T-cell (primary cell): ENCODE measurements at places on chromosomes 11 and 22.

DNA sequence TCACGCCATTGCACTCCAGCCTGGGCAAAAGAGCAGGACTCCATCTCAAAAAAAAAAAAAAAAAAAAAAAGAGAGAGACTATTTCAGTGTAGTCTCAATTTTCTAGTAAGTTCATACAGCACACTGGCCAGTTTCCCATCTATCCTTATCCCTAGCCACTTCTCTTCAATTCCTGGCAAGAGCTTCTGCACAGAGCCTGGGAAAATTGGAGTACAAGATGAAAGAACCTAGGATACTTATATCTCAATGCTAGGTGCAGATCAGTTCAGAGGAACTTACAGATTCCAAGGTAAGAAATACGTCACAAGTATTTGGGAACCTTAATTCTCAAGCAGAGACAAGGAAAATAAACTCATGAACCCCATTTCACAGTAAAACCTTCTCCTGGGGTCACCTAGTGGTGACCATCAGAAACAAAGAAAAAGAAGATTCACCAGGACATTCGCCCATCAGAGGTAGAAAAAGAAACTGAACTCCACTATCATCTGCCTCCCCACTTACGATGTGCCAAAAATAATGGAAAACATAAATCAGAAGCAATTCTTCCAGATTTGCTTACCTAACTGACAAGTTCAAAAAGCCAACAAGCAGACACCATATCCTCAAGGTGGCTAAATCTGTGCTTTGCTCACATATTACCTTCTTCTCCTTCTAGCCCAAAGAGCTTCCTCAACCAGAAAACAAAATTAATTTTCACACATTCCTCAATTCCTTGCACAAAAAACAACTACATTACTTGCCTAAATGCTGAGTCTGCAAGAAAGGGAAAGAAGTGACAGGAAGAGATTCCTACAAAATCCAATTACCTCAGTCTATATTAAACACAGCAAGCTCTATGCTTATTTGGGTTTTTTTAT, 4.9 kb downstream of the DENND5A start:
- no peaks in the 10 kb centered on the region for H3K36me3 ChIP-seq
- no peak overlapping the region for H3K27ac ChIP-seq
- peaks cover 21% of the 10 kb centered on the region for H3K4me1 ChIP-seq
- no peaks in the 10 kb centered on the region for H3K27me3 ChIP-seq
- H3K4me3 ChIP-seq: no peak overlapping the region

DNA sequence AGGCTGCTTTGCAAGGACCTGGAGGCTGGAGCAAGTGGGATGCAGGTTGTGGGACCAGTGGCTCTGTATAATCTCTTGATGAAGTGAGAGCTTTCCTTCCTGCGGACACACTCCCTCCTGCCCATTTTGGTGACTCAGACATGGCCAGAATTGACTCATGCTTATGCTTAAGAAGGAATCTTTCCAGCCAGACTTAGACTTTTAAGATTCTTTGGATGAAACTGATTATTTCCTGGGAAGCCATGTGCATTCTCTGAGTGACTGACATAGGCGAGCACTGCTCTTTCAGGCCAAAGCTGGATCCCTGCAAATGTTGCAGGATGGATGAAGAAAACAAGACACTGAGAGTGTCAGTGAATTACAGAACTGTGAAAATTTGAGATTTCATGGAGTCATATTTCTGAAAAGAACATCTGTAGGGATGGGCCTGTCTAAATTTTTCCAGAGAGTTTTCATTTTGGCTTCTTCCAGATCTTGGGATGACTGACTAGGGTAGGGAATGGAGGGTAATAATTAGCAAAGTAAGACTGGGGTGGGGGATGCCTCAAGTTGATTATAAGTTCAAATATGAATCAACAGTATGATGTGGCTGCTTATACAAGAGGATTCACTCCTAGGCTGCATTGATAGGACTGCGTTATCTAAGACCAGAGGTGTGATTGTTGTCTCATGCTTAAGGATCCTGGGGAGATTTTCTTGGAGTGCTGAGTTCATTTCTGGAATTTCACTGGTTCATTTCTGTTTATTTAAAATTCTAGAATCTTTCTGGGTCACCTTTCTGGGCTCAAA, 195.8 kb downstream of the HIPK3 start:
- no peaks in the 10 kb centered on the region for H3K4me1 ChIP-seq
- H3K27me3 ChIP-seq: peaks cover 14% of the 10 kb centered on the region
- no peak overlapping the region for H3K4me3 ChIP-seq
- no peaks in the 10 kb centered on the region for H3K36me3 ChIP-seq

GRCh38 chr11:128273736-128274135, 313.6 kb downstream of the ETS1 start:
- no peaks in the 10 kb centered on the region for H3K4me1 ChIP-seq
- H3K36me3 ChIP-seq: no peaks in the 10 kb centered on the region
- H3K4me3 ChIP-seq: no peak overlapping the region
- no peak overlapping the region for H3K27ac ChIP-seq

DNA sequence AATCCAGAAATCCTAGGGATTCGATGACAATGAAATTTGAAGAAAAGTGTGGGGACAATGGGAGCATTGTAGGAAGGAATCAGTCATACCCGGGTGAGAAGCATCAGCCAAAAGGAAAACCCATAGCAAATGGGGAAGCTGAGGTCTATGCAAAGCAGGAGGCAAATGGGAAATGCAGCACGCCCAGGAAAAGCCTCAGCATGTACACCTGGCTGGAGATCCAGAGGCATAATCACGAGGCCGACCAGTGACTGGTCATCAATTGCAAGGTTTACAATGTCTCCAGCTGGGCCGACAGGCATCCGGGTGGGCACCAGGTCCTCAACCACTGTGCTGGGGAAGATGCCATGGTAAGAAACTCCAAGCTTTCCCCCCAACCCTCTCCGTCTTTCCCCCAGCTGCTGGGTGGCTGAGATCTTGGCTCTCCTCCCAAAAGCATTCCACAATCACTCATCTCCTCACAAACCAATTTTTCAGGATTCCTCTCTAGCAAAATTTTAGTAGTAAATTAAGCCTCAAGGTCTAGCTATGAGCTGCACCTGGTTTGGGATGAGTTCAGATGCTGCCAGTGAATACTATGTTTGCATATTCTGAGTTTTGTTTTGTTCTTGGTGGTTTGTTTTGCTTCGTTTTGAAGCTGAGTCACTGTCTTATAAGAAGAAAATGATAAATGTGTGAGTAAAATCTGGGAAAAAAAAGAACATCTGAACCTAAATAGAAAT, 98.0 kb upstream of the OR5AK2 start:
- H3K4me3 ChIP-seq: no peak overlapping the region
- no peak overlapping the region for H3K27ac ChIP-seq
- H3K27me3 ChIP-seq: no peaks in the 10 kb centered on the region
- no peaks in the 10 kb centered on the region for H3K4me1 ChIP-seq
- DNase-seq: no peak

GRCh38 chr22:17133137-17133536, 12.0 kb upstream of the TMEM121B start:
- no peak overlapping the region for H3K4me3 ChIP-seq
- no peak for DNase-seq
- H3K36me3 ChIP-seq: peaks cover 6% of the 10 kb centered on the region

DNA sequence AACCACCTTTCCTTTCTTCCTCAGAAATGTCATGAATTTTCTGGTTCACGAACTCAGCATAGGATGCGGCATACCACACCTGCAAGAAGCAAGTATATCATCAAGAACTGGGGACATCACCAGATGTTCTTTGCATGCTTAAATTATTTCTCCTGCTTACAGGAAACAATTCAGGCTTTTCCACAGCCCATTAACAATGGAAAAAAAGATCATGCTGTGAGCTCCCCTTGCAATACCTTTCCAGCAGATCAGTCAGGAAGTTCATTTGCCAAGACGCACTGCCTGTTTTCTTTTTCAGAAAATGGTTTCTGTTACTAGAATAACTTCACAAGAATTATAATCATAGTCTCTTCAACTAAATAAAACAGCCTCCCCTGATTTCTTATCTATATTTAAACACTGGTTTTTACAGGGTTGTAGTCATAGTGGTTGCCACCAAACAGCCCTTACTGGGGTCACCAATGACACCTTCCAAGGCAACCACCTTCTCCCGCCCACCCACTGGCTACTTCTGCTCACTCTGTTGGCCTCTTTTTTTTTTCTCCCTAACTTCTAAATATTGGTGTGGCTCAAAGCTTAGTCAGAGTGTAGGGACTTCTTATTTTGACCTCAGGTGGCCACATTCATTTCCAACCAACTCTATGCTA, 42.3 kb upstream of the NFRKB start:
- no peak overlapping the region for H3K27ac ChIP-seq
- H3K36me3 ChIP-seq: peaks cover 9% of the 10 kb centered on the region
- H3K27me3 ChIP-seq: no peaks in the 10 kb centered on the region
- no peak for DNase-seq
- H3K4me3 ChIP-seq: no peak overlapping the region

DNA sequence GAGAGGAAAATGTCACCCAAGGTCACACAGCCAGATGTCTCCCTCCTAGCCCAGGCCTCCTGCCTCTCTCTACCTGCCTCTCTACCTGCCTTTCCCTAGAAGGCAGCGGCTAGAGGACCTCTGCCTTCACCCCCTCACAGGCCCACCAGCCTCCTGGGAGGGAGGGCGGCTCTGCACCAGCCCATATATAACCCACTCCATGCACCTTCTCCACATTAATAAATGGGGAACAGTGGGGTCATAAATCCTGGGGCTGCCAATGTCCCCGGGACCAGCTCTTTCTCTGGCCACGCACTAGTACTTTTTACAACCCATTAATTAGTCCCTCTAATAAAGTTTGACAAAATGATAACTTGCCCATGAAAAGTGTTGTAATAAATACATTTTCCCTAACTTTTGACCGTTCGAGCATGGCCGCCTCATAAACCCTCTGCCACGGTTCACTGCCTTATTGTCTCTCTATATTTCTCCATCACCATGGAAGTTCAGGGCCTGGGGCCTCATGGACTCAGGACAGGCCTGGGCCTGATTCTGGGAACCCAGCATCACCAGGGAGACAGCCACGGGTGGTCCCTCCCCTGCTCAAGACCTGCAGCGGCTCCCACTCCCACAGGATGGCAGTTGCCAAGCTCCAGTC, 102.1 kb downstream of the MN1 start:
- no peaks in the 10 kb centered on the region for H3K36me3 ChIP-seq
- no peak for DNase-seq
- H3K27ac ChIP-seq: no peak overlapping the region
- H3K27me3 ChIP-seq: peaks cover 8% of the 10 kb centered on the region

- H3K36me3 ChIP-seq: no peaks in the 10 kb centered on the region
- H3K27ac ChIP-seq: no peak overlapping the region
- H3K4me1 ChIP-seq: no peaks in the 10 kb centered on the region
These were observed 53.3 kb upstream of the PTPN5 start for GRCh38 chr11:18844753-18845367.

DNA sequence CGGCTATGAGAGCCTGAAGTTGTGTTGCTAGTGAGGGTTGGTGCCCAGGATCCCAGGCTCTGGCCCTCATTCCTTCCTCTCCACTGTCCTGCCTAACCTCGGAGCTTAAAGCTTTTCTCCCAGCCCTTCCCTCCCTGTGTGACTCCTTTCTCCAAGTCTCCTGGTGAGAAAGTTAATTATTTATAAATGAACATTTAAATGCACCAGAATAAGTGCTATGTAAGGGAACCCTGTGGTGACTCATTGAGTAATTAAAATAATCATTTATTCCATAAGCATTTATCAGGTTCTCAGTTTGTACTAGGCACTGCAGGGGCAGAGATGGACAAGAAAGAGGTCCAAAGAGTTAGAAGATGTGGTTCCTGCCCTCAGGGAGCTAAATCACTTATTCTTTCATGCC, 89.1 kb upstream of the ISX start:
- no peaks in the 10 kb centered on the region for H3K27me3 ChIP-seq
- no peak overlapping the region for H3K4me3 ChIP-seq
- no peak overlapping the region for H3K27ac ChIP-seq
- H3K36me3 ChIP-seq: no peaks in the 10 kb centered on the region

GRCh38 chr11:83540112-83540675, 254.0 kb upstream of the CCDC90B start:
- H3K4me1 ChIP-seq: no peaks in the 10 kb centered on the region
- H3K27me3 ChIP-seq: no peaks in the 10 kb centered on the region
- no peak for DNase-seq
- no peak overlapping the region for H3K27ac ChIP-seq
- H3K4me3 ChIP-seq: no peak overlapping the region

DNA sequence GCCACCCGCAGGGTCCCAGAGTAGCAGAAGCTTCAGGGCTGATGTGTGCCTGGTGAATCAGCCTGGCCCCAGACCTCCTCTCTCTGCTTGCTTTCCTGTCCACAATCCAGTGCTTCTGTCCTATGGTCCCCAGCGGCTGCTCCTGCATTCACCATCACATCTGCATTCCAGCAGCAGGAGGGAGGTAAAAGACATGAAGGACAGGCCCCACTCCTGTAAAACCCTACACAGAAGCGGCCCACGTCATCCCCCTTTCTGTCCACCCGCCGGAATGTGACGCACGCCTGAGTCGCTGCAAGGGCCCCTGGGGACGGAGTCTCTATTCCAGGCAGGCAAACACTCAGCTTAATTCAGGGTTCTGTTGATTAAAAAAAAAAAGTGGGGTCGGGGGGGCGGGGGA, 58.3 kb downstream of the CDKN1C start:
- H3K27ac ChIP-seq: no peak overlapping the region
- no peaks in the 10 kb centered on the region for H3K27me3 ChIP-seq
- no peaks in the 10 kb centered on the region for H3K36me3 ChIP-seq
- H3K4me1 ChIP-seq: no peaks in the 10 kb centered on the region

- H3K36me3 ChIP-seq: no peaks in the 10 kb centered on the region
- DNase-seq: no peak
- no peak overlapping the region for H3K4me3 ChIP-seq
- H3K27ac ChIP-seq: no peak overlapping the region
- H3K27me3 ChIP-seq: no peaks in the 10 kb centered on the region
These were observed 9.4 kb downstream of the MMP7 start for GRCh38 chr11:102521121-102521520.

- peaks cover 6% of the 10 kb centered on the region for H3K36me3 ChIP-seq
- H3K27me3 ChIP-seq: no peaks in the 10 kb centered on the region
- H3K27ac ChIP-seq: no peak overlapping the region
- no peaks in the 10 kb centered on the region for H3K4me1 ChIP-seq
These were observed 7.5 kb downstream of the PGAP2 start for GRCh38 chr11:3815845-3816244.

GRCh38 chr11:118907051-118908042, 18.4 kb downstream of the BCL9L start:
- H3K4me3 ChIP-seq: no peak overlapping the region
- peak overlapping the region; percentile 50 for H3K27ac ChIP-seq
- no peaks in the 10 kb centered on the region for H3K27me3 ChIP-seq
- no peaks in the 10 kb centered on the region for H3K36me3 ChIP-seq
- peaks cover 20% of the 10 kb centered on the region for H3K4me1 ChIP-seq
- DNase-seq: peak; percentile 86

DNA sequence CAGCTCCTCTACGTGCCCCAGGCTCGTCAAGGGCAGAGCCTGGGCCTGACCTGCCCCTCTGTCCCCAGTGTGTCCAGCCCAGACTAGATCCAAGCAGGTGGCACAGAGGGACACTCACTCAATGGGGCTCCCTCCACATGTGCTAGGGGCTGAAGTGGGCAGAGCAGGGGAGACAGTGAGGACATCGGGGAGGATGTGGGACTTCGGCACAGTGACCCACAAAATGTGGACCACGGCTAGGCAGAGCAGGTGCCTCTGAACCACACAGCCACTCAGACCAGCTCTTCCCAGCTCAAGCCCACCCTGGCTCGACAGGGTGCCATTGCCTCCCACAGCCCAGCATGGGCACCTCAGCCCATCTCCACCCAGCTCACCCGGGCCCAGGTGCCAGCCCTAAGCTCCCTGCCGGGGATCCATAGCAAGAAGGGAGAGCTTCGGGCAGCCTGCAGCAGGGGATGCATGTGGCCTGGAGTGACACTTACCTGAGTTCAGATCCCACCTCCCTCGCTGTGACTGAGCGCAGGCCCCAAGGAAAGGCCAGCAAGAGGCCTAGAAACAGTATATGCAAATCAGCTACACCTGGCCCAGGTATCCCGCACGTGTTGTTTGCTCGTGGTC, 46.9 kb upstream of the RTL6 start:
- H3K27me3 ChIP-seq: no peaks in the 10 kb centered on the region
- H3K4me1 ChIP-seq: no peaks in the 10 kb centered on the region
- H3K4me3 ChIP-seq: no peak overlapping the region
- H3K36me3 ChIP-seq: no peaks in the 10 kb centered on the region
- H3K27ac ChIP-seq: no peak overlapping the region
